HepG2 (cell line): ENCODE measurements at places on chromosomes 3 and 15.

DNA sequence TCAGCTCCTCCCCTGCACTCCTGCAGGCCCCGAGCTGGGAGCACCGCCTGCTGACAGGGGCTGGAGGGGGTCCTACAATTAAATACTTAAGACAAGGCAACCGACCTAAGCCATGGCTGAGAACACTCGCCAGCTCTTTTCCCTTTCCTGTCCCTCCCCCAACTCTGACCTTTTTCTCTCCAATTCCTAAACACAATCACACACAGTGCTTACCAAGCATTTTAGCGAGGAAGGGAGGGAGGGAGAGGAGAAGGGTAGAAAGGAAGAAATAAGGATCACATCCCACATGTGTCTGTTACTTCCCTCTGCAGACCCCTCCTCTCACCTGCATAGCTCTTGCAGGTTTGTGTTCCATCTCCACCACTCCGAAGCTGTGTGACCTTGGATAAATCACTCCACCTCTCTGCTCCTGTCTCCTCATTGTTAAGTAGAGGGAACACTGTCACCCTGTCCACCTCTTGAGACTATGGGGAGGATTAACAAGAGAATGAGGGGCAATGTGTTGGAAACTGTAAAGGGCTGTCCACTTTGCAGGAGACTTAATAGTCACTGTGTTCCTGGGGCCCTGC lies 63.6 kb downstream of the CYP11A1 start:
- DNase-seq, result no peak

GRCh38 chr3:82891028-82891427 lies 1129.6 kb upstream of the GBE1 start:
- DNase-seq, result no peak

DNA sequence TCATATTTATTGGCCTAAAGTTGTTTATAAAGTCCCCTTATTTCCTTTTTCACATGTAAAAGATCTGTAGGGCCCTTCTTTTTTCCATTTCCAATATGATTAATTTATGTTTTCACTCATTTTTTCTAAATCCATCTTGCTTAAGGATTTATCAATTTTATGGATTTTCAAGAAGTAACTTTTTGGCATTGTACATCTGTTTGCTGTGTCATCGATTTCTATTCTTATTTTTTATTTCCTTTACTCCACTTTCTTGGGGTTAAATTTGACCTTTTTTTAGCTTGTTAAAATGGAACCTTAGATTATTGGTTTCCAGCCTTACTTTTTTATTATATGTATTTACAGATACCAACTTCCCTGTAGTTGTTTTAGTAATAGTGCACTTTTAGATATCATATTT lies 207.9 kb downstream of the LRTM1 start:
- DNase-seq, result no peak

DNA sequence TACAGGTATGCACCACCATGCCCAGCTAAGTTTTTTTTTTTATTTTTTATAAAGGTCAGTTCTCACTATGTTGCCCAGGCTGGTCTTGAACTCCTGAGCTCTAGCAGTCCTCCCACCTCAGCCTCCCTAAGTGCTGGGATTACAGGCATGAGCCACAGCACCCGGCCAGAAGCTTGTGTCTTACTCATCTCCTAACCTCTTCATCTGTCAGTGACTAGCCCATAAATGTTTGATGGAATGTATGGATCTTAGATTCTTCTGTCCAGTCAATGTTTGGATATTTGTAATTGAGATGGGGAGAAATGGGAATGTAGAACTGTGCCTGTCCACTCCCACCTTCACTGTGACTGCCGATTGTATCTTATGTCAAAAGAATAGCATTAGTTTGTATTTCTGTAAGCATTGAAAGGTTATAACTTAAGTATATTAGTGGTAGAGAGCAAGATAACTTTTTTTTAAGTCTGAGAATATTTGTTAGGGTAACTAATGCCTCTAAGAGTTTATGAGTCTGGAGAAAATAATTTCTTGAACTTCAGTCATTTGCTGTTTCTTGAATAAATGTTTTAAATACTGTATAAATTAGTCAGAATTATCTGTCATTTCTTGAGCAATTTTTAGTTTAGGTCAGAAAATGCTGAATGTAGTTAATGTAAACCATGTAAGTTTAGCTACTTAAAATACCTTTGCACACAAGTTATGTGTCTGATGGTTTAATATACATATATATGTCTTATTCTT lies 215.3 kb upstream of the CGNL1 start:
- no peak for DNase-seq

- DNase-seq, result no peak
Measured at GRCh38 chr3:170475092-170475685, 56.5 kb downstream of the CLDN11 start.

DNA sequence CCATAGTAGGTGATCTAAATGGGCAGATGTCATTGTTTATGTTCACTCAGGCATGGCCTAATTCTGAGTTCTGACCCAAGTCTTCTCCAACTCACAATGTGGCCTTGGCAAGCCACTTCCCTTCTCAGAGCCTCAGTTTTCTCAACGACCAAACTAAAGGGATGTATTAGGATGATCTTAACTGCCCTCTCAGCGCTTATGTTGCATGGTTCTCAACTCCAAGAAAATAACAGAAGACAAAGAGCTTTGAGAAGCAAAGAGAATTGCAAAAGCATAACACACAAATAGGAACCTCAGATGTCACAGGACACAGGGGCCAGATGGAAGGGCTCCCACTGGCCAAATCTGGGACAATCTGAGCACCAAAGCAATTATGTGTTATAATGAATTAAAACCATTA lies 8.6 kb downstream of the RHCG start:
- no peak for DNase-seq

- DNase-seq, result no peak
Measured at GRCh38 chr3:189309400-189309975, 137.7 kb downstream of the TPRG1 start.

DNA sequence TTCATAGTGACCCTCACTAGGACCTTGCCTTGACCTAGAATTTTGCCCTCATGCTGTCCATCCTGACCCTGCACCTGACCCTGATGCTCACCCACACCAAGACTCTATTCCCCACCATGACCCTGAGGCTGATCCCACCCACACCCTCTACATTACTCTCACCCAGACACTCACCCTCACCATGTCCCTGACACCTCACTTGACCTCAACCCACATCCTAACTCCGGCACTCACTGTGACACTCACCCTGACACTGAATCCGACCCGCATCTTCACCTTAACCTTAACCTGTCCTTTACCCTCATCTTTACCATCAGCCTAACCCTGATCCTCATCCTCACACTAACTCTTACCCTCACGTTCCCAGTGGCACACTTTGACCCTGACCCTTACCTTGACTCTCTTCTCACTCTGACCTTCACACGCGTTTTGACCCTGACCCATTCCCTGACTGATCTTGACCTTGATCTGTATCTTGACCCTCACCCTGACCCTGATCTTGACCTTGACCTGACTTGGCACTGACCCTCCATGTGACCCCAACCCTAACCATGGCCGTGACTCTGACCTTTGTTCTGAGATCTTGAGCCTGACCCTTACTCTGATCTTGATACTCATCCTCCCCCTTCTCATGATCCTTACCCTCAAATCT lies 22.2 kb upstream of the SLC25A26 start:
- DNase-seq, result no peak

GRCh38 chr3:132507657-132508056 lies 89.4 kb upstream of the ACKR4 start:
- no peak for DNase-seq

DNA sequence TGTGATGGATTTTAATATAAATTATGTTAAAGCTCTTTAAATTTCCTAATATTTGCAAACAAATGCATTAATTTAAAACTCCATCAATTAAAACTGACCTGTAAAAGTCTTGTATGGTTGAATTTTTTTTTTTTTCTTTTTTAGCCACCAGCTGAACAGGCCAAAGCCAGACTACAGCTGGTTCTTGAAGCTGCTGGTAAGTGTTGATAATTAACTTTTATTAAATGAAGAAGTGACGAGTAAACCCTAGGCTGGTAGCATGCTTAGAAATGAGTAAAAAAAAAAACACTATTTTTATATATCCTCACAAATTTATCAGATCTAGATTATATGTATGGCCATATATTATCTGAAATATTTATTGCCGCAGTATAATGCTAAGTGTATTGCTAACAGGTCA lies 216.3 kb upstream of the MLF1 start:
- no peak for DNase-seq

- DNase-seq, result no peak
Measured at GRCh38 chr3:23913873-23914743, 2.7 kb downstream of the NKIRAS1 start.

- no peak for DNase-seq
Measured at GRCh38 chr3:48709051-48709461, 8.0 kb downstream of the IP6K2 start.

GRCh38 chr3:111547631-111548030 lies 5.6 kb downstream of the CD96 start:
- no peak for DNase-seq

GRCh38 chr3:99167071-99167470 lies 265.6 kb upstream of the DCBLD2 start:
- DNase-seq, result no peak

GRCh38 chr15:48751595-48751994 lies 59.3 kb downstream of the CEP152 start:
- DNase-seq, result no peak

DNA sequence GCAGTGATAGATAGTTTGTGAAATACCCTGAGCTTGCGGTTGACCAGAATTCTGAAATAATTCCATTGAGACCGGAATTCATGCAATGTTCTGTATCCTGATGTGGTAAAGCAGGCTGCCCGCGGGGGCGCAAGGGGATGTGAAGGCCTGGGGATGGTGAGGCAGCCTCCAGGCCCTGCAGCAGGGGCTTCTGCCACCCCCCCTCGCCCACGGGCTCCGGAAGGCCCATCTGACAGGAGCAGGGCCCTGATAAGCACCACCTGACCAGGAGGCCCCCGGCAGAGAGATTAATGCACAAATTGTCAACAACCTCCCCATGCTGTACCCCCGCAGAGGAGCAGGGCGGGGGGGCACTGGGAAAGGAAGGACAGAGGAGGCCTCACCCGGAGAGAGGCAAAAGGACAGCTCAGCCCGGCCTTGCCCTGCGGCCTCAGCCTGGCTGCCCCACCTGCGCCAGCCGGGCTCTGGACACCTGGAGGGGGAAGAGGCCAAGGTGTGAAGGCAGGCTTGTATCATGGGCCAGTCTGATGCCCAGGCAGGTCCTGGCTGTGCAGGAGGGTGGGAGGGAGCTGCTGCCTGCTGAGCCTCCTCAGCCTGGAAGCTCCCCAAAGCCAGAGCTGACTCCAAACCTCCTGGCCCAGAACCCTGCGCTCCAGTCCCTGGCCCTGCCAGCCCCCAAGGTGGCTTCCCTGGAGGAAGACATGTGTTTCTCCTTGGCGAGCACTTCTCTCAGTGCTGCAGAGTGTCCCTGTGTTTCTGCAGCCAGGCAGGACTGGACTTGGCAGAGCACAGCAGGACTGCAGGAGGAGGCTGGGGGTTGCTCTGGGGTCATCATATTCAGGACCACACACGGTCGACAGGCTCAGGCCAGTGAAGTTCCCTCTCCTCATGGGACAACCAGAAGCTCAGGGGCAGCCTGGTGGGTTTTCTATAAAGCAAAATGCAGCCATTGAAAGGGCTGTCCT lies 46.5 kb downstream of the RPN1 start:
- DNase-seq, result no peak

- DNase-seq, result no peak
Measured at GRCh38 chr3:16944356-16944755, 59.6 kb downstream of the PLCL2 start.

DNA sequence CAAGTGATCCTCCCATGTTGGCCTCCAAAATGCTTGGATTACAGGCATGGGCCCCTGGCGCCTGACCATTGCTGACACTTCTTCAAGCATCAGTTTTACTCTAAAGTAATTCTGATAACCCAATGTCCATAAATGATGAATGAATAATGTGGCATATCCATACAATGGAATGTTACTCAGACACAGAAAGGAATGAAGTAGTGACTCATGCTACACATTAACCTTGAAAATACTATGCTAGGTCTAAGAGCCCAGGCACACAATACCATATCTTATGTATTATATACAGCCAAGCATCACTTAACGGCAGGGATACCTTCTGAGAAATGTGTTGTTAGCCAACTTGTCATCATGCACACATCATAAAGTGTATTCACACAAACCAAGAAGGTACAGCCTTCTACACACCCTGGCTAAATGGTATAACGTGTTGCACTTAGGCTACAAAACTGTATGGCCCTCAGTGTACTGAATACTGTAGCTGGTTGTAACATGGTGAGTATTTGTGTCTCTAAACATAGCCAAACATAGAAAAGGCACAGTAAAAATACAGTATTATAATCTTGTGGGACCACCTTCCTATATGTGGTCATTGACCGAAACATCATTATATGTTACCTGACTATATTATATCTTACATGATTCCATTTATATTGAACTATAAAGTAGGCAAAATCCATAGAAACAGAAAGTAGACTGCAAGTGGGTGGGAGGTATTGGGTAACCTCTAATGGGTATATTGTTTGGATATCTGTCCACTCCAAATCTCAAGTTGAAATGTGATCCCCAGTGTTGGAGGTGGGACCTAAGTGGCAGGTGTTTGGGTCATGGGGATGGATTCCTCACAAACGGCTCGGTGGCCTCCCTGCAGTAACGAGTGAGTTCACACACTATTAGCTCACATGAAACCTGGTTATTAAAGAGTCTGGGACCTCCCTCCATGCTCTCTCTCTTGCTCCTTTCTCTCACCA lies 31.4 kb downstream of the MKRN2 start:
- no peak for DNase-seq
